Activated naive CD8-positive, alpha-beta T cell treated with anti-CD3 and anti-CD28 coated beads for 36 hours (primary cell): ENCODE measurements at places on chromosomes 2 and 18. TPM values are rescaled to one million over a fixed set of nuclear protein-coding genes. Genes with fewer than 3 reads are reported as not detected.

The KHK gene
- 12.8 TPM for total RNA-seq

The NGEF gene
- total RNA-seq = not detected

The TLX2 gene
- total RNA-seq = 0.12 TPM

The STPG4 gene
- total RNA-seq = not detected

The PAX3 gene
- not detected for total RNA-seq

The GPR45 gene
- not detected for total RNA-seq

The HSPE1 gene
- total RNA-seq = 485 TPM

The HES6 gene
- total RNA-seq = 4.0 TPM

The NT5DC4 gene
- total RNA-seq = not detected

The GALNT5 gene
- total RNA-seq = not detected

The ZNF396 gene
- 0.92 TPM for total RNA-seq

The OTOS gene
- total RNA-seq = not detected

The TEKT4 gene
- not detected for total RNA-seq

GRCh38 chr2:134791616-134792015 lies 46.8 kb upstream of the ACMSD start:
- no peaks in the 10 kb centered on the region for H3K36me3 ChIP-seq
- no peak overlapping the region for H3K27ac ChIP-seq
- no peak for DNase-seq

DNA sequence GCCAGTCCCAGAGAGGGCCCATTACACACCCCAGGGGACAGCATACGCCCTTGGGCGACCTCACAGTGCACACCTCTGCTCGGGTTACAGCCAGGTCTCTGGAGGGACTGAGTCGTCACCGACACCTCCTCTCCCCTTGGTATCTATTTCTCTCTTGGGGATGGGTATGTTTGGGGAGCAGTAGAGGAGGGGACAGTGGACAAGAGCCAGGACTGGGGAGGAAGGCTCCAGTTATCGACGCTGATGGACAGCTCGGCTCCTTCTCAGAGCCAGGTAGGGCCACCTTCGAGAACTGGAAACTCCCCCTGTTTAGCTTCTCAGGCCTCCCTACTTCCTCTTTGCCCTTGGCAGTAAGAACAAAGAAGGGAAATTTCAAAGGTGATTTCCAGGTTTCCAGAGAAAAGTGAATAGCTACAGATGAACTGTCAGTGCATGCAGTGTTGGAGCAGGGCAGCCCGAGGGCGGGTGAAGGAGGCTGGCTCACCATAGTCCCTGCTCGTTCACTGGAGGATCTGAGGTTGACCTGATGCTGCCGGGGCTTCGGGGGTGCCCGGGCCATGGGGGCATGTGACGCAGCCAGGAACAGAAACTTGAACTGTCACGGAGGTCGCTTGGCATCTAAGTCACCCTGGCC lies 4.4 kb upstream of the SEMA4C start:
- H3K27me3 ChIP-seq = peaks cover 10% of the 10 kb centered on the region
- no peak overlapping the region for H3K4me3 ChIP-seq
- H3K4me1 ChIP-seq = peaks cover 38% of the 10 kb centered on the region
- peaks cover 2% of the 10 kb centered on the region for H3K36me3 ChIP-seq

DNA sequence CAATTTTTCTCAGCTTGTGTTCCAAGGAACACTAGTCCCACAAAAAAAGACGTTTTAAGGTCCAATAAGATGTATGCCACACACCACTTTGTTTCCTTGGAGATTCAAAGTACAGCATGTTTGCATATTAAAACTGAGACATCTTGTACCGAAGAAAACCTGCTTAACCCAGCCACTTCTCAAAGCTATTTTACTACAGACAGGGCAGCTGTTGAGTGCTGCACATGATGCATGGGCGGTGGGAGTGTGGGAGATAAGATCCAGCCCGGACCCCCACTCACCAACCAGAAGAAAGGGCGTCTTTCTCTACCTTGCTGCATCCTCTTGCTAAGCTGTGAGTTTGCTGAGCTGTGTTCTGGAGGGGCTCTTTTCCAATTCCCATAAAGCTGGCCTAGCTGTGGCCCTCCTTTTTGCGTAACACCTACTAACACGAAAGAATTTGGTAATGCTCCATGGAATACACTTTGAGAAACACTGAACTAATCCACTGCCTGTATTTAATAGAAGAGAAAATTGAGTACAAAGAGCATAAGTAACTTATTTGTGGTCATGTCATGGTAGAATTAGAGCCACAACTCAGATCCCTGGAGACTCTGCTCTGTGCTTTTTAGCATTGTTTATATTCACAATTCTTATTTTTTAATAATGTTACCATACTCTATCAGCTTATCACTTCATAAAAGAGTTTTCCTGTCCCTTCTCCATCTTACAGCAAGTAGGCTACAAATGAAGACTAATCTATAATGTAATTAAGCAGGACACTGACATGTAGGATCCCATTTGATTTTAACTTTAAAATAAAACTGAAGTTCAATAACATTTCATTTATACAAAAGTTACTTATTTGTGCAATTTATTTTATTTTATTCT lies 90.0 kb downstream of the PLEKHM3 start:
- no peak for DNase-seq
- H3K27me3 ChIP-seq = no peaks in the 10 kb centered on the region
- peaks cover 2% of the 10 kb centered on the region for H3K36me3 ChIP-seq

DNA sequence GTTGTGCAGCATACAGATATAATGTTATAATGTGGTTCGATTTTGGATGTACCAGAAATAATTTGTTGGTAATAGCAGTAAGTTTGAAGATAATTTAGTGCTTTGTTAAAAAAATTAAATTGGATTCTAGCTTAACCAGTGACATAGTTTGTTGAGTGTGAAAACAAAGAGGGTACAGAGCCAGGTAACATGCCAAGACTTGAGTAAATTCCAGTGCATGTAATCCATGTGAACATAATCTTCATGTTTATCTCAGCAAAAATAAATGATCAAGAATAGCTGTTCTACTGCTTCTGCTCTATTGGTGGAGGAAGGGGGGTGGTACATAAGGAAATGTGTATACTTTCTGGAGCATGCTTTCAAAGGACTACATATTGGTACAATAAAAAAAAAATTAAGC lies 165.8 kb downstream of the DNAH7 start:
- no peaks in the 10 kb centered on the region for H3K27me3 ChIP-seq
- H3K36me3 ChIP-seq = no peaks in the 10 kb centered on the region
- no peaks in the 10 kb centered on the region for H3K4me1 ChIP-seq
- no peak overlapping the region for H3K4me3 ChIP-seq
- DNase-seq = no peak

GRCh38 chr2:109670556-109671411 lies 56.6 kb downstream of the SOWAHC start:
- no peak for DNase-seq
- H3K4me3 ChIP-seq = no peak overlapping the region
- H3K27me3 ChIP-seq = peaks cover 14% of the 10 kb centered on the region
- H3K36me3 ChIP-seq = no peaks in the 10 kb centered on the region
- no peaks in the 10 kb centered on the region for H3K4me1 ChIP-seq

- peaks cover 5% of the 10 kb centered on the region for H3K4me1 ChIP-seq
- no peak overlapping the region for H3K27ac ChIP-seq
- H3K36me3 ChIP-seq = no peaks in the 10 kb centered on the region
- DNase-seq = no peak
- H3K4me3 ChIP-seq = no peak overlapping the region
These were observed 1.7 kb downstream of the ARHGAP28 start for GRCh38 chr18:6731222-6731596.

DNA sequence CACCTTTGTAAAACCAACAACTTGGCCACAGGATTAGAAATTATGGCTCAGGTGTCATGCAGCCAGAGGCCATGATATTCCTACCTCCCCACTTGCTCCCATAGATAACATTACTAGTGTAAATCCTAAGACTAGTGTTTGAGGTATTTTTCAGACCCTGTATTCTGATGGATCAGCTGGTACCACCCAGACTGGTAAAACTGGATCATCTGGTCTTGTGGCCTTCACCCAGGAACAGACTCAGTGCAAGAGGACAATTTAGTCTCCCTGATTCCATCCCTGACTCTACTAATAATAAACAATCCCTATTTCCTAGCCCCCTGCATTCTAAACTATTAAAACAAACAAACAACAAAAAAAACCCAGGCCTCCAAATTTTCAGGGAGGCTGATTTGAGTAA lies 121.0 kb downstream of the ALPK2 start:
- H3K27me3 ChIP-seq = peaks cover 3% of the 10 kb centered on the region
- DNase-seq = no peak
- H3K4me1 ChIP-seq = peaks cover 6% of the 10 kb centered on the region
- H3K36me3 ChIP-seq = no peaks in the 10 kb centered on the region
- no peak overlapping the region for H3K27ac ChIP-seq

- H3K36me3 ChIP-seq = peaks cover 16% of the 10 kb centered on the region
- no peak overlapping the region for H3K4me3 ChIP-seq
- no peaks in the 10 kb centered on the region for H3K27me3 ChIP-seq
- no peak overlapping the region for H3K27ac ChIP-seq
- DNase-seq = no peak
These were observed 104.4 kb upstream of the IL1R2 start for GRCh38 chr2:101887328-101887727.

GRCh38 chr2:109692013-109692743 lies 78.0 kb downstream of the SOWAHC start:
- peaks cover 4% of the 10 kb centered on the region for H3K27me3 ChIP-seq
- no peak overlapping the region for H3K27ac ChIP-seq
- no peak overlapping the region for H3K4me3 ChIP-seq
- no peaks in the 10 kb centered on the region for H3K4me1 ChIP-seq

DNA sequence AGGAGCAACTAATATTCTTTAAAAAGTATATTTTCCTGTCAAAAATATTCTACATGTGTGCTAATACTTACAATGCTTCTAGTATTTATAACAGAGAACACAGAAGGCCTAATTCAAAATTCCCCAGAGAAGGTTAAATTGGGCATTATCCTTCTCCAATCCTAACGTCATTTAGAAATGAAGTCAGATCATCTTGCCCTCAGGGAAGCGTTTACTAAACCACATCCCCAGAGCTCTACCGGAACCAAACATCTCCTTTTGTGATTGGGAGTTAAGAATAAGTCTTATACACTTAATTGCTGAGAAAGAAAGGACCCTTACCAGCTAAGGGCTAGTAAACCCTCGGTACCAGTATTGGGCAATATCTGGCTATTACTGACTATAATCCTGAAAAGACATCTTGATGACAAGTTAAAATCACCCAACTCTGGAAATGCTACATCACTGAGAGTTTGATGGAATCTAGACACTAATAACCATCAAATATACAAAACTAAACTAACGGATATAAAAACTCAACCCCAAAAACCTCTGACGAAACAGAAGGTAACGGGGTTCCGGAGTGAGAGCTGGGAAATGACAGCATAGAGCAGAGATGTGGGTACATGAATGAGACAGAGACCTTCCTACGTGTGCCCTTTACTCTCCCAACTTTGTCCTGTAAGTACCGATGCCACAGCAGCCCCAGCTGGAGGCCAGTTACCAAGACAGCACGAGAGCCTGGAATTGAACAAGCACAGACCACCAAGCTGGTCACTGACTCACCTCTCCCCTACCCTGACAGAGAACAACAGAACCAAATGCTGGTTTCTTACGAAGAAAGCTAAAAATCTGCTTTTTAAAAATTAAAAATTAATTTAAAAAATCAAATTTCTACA lies 35.0 kb downstream of the WDSUB1 start:
- DNase-seq = no peak
- peaks cover 4% of the 10 kb centered on the region for H3K4me1 ChIP-seq
- no peaks in the 10 kb centered on the region for H3K27me3 ChIP-seq
- peaks cover 15% of the 10 kb centered on the region for H3K36me3 ChIP-seq

DNA sequence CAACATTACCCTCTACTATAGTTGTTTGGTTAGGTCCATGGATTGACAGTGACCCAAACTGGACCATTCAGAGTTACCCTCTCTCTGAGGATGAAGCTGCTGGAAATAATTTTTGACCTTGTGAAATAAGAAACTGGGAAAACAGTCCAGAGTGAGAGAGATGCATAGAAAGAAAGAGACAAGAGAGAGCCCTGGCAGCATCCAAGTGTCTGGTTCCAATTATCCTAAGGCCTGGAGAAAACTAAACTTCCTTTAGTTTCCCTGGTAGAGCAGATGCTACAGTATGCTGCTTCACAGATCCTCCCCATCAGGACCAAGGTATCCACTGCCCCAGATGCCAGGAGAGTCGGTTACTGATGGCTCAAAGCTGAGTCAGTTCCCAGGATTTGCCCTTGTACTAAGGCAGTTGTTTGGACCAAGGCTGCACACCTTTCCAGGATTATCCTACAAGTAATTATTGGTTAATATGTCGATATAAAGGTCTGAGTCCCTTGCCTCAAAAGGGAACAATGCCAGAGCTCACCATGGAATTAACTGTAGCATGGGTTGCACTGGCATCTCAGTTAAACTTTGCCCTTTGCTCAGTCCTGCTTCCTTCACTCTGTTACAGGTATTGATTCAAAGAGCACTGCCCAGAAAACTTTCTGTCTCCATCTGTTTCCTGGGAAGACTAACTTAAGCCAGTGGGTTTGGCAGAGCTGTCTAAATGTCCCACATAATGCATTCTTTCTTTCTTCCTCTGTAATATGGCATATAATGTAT lies 14.6 kb upstream of the CHN1 start:
- no peak overlapping the region for H3K4me3 ChIP-seq
- no peak overlapping the region for H3K27ac ChIP-seq
- DNase-seq = no peak
- no peaks in the 10 kb centered on the region for H3K4me1 ChIP-seq

- no peak overlapping the region for H3K4me3 ChIP-seq
- H3K27me3 ChIP-seq = no peaks in the 10 kb centered on the region
- H3K36me3 ChIP-seq = no peaks in the 10 kb centered on the region
- no peak overlapping the region for H3K27ac ChIP-seq
- no peak for DNase-seq
These were observed 395.0 kb upstream of the TCF4 start for GRCh38 chr18:55982992-55983391.

DNA sequence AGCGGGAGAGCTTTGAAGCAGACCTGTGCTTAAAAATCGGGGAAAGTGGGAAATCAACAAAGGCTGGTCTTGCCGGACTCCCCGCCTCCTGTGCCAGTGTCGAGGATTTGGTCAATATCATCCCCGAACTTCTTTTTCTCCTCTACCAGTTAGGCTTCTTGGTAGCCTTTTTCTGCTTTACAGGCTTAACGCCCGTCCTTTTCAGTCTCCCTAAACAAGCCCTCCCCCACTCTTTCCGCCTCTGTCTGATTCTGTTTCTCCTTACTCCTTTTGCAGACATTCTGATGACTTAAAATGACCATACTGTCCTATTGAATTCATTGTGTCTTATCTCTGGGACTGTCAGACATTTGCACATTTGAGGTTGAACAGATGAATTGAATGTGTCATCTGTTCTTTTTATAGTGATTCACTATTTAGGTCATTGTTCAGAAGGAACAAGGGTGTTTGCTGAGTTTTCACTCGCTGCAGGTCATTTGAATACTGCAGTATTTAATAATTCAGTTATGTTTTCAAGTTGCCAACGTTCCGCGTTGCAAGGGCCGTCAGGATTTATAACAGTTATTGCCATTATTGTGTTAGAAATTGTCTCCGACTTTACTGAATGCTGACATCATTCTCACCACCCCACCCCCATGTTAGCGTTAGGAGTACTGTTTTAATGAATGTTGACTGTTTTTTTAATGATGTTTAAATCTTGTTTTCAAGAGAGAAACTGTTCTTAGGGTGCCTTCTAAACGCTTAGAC lies 1.1 kb downstream of the ITGAV start:
- H3K4me3 ChIP-seq = peak overlapping the region; percentile 86
- H3K36me3 ChIP-seq = no peaks in the 10 kb centered on the region
- H3K27me3 ChIP-seq = no peaks in the 10 kb centered on the region
- DNase-seq = no peak
- H3K4me1 ChIP-seq = peaks cover 23% of the 10 kb centered on the region

- H3K36me3 ChIP-seq = peaks cover 8% of the 10 kb centered on the region
- no peaks in the 10 kb centered on the region for H3K27me3 ChIP-seq
- H3K4me3 ChIP-seq = no peak overlapping the region
- no peak overlapping the region for H3K27ac ChIP-seq
These were observed 45.4 kb downstream of the LCT start for GRCh38 chr2:135791418-135792190.
